ENCODE measurements at places on chromosomes 6 and 20.

DNA sequence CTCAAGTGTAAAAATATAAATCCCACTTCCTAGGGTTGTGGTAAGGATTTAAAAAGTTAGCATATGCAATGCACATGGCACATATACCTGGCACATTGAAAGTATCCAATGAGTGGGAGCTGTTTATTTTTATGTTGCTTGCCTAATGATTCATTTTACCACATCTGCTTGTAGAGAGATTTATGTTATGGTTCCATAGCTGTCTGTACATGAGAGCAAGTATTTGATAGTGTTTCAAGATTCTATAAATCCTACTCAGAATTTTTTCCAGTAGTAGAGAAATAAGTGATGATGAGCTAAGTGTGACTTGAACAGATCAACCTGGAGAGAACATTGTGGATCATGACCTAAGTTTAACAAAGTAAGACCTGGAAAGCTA lies 125.3 kb upstream of the SPTLC3 start:
- DNase-seq: no peak

GRCh38 chr6:138339024-138339423 lies 38.7 kb upstream of the SMIM28 start:
- DNase-seq: no peak

DNA sequence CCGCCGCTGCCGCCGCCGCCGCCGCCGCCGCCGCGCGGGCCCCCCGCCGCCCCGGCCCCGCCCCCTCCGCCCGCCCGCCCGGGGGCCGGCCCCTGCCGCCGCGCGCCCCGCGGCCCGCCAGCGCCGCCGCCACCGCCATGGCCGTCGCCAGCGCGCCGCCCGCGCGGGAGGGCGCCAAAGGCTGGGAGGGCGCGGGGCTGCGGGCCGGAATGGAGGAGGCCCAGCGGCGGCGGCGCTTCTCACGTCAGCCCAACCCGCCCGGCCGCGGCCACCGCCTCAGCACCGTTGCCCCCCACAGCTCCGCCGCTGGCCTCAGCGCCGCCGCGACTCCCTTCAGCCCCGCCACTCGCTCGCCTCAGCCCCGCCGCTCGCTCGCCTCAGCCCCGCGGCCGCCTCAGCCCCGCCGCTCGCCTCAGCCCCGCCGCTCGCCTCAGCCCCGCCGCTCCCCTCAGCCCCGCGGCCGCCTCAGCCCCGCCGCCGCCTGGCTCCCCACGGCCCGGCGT lies 258 bp downstream of the PHF10 start:
- DNase-seq: no peak

DNA sequence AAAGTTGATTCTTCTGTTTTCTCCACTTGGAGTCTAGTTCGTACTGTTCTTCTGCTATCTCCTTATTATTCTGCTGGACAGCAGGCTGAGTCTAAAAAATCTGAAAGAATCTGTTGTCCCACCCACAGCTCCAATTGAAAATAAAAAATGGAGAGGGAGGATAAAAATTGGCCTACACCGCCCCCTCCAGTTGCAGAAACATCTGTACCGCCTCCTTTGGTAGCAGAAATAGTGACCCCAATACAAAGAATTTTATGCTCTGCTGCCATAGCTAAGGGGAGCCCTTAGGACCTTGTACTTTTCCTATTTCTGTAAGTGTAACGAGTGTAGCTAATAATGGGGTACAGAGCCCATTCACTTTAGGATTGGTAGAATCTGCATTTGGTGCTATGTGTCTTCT lies 4.9 kb upstream of the FKBP1A start:
- no peak for DNase-seq

GRCh38 chr6:85670573-85670972 lies 27.9 kb upstream of the SYNCRIP start:
- DNase-seq: no peak

- no peak for DNase-seq
Measured at GRCh38 chr6:121236984-121237383, 97.3 kb downstream of the TBC1D32 start.

DNA sequence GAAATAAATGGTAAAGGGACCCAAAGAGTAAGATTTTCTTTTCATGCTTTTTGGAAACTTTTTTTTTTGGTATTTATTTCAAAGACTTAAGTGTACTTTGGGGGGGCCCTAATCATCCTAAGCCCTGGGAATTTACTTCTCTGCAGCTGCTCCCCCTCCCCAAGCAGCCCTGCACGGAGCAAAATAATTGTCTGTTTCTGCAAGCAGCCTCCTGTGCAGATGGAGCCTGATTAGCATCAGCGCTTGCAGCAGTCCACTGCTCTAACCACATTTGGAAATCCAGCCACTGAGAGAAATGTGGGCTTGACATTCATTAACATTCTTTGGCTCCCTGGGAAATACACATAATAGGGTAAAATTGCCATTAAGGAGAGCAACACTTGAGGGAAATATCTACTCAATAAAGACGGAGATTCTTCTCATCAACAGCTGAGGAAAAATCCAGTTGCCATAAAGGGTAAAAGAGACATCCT lies 309.2 kb upstream of the MAP3K7 start:
- DNase-seq: no peak

GRCh38 chr6:97850458-97851212 lies 567.6 kb upstream of the MMS22L start:
- DNase-seq: no peak

Measured in cortex of kidney (tissue), 1 donor.